ENCODE measurements at places on chromosomes 5 and 9.

GRCh38 chr9:70400107-70400892 is 14.2 kb downstream of the KLF9 start:
- DNase-seq, result no peak

DNA sequence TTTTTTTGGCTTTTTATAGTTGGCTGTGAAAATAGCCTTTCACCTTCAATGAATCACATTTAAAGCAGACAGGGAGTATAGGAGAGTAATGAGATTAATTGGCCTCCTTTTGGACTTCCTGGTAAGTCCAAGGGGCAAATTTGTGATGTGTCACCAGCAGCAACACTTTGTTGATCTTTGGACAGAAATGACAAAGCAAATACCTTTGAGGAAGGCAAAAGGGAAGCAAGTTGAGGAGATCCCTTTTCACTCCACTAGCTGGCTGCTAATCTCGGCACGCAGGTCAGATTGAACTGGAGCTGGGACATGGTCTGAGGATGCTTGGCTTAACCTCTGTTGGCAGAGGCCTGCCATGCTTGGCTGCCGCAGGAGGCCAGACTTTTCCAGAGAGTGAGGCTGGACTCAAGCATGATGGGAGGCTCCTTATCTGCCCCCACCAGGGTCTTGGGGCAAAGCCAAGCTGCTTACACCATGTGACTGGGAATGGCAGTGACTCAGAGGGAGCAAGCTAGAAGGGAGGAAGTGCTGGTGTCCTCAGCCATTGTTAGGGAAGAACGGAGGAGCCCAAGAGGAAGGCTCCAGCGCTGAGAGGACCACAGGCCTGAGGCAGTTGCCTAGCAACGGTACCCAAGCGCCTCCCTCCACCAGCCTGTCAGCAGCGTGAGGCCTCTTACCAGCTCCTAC is 174.5 kb upstream of the MAP1B start:
- peak; percentile 83 for DNase-seq

DNA sequence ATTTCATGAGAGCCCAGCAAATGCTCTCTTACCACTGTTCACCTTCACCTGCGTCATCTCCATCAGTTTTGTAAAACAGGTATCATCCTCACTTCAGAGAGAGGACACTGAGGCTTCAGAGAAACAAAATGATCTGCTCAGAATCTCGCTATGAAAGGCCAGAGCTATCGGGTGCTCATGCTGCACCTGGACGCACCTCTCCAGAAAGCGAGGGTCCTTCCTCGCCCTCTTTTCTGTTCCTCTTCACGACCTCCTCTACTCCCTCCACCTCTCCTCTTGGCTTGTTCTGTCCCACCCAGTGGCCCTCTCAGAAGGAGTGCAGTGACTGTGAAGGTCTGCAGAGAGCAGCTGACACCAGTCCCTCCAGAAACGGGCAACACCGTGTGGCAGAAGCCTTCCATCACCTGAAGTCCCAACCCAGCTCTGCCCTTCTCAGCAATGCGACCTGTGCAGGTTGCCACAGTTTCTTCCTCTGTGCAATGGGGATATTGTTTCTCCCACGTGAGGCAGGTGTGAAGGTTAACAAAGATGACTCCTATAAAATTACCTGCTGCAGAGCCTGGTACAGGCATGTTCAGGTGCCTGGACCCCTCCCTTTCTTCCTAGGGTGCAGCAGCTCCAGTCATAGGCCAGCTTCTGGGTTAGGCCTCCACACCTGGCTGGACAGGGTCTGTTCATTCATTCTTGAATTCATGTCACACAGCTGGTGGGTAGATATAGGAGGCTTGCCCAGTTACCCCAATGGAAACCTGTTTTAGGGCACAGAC is 45.3 kb upstream of the ANGPTL2 start:
- DNase-seq, result no peak

GRCh38 chr5:100643473-100643872 is 108.3 kb downstream of the FAM174A start:
- DNase-seq, result no peak

DNA sequence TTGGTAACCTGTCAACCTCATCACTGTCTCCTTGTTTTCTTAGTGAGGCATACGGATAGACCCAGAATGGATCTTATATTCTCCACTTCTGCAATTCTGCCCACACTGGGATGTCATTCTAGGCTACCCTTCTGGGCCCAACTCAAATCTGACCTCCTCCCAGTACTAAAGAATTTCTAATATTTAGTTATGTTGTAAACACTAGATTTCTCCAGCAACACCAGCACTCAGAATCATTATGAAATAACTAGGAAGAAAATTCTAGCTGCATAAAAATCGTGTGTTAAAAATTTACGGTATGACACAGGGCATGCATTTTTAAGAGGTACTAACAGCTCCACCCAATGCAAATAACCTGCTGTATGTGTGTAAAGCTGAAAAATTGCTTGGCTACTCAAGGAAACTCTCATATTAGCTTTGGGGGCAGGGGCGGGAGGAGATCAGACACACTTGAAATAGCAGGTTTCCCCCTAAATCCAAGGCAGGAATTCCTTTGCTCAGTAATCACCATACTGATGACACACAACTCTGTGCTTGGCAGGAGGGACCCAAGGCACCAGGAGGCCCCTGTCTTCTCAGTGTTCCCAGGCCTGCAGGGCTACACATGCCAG is 27.3 kb downstream of the MACROH2A1 start:
- peak; percentile 73 for DNase-seq

DNA sequence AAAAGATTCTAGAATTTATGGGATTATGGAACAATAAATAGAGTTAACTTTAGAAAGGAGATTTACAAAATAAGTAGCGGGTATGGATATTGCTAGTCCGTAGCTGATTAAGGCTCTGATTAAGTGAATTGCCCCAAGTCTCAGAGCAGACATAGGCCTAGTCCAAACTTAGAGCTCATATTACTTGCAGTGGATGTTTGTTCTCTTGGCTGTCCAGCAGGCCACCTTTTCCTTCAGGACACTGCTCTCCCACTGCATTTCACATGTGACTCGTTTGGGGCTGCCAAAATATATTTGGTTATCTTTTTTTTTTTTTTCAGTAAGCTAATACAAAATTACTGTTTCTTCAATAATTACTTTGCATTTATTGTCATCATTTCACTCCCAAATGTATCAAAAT is 76.6 kb downstream of the ARRDC3 start:
- DNase-seq, result no peak

DNA sequence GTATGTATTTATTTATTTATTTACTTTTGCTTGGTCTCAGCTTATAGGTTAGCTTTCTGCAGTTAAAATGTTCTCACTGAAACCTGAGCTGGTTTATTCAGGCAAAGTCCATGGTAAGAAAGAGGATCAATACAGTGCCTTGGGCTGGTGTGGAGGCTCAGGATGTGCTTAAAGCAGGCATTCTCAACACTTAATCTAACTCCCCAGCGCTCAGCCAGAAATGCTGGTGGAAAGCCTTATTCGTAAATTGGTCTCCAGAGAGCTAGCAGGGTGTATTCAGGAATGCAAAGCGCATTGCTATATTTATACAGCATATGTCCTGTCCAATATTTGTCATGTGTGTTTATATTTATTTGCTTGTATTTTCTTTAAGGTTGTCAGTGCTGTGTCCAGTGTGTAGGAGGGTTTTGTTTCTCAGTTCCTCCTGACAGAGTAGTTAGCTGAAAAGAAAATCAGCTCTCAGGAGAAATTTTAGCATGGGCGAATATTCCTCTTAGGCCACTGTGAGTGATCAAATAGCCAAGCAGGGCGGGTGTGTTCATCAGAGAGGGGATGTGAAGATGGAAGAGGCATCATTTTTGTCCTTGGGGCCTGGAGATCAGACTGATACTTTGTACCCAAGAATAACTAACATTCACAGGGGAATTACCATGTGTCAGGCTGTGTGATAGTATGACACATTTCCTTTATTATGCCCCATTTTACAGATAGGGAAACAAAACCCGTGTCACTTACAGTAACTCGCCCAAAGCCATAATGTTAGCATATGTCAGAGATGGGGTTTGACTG is 65.8 kb downstream of the DOCK2 start:
- DNase-seq, result peak; percentile 59

GRCh38 chr5:173721601-173722232 is 105.3 kb upstream of the BOD1 start:
- no peak for DNase-seq

GRCh38 chr5:159324102-159324755 is 6.1 kb downstream of the IL12B start:
- DNase-seq, result peak; percentile 79

GRCh38 chr9:23258569-23258968 is 567.5 kb downstream of the ELAVL2 start:
- DNase-seq, result no peak

DNA sequence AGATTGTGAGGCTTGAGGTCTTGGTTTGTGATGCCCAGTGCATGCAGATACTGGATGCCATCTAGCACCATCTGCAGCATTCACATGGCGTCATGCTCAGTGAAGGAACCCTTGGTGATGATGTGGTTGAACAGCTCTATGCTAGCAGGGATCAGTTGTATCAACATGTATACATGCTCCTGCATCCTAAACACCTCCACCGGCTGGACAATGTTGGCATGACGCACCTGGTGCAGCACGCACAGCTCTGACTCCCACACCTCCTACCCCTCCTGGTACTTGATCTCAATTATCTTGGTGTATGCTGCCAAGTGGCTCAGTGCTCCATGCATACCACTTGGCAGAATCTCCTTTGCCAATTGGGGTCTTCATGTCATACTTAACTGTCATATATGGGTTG is 49.1 kb downstream of the MTREX start:
- no peak for DNase-seq

DNA sequence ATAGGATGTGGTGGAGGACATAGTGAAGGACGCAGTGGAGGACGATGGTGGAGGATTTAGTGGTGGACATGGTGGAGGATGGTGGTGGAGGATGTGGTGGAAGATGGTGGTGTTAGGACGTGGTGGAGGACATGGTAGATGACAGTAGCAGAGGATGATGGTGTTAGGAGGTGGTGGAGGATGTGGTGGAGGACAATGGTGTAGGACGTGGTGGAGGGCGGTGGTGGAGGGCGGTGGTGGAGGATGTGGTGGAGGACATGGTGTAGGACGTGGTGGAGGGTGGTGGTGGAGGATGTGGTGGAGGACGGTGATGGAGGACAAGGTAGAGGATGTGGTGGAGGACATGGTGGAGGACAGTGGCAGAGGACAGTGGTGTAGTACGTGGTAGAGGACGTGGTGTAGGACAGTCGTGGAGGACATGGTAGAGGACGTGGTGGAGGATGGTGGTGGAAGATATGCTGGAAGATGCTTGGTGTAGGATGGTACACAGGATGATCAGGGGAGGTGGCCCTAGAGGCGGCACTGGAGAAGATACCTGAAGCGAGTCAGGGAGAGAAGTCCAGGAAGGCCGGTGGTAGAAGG is 68.7 kb downstream of the S1PR3 start:
- no peak for DNase-seq

- DNase-seq, result peak; percentile 68
These were observed 197.6 kb upstream of the RASA1 start for GRCh38 chr5:87069974-87070608.

GRCh38 chr5:43140286-43140685 is 19.6 kb downstream of the ZNF131 start:
- peak; percentile 28 for DNase-seq

DNA sequence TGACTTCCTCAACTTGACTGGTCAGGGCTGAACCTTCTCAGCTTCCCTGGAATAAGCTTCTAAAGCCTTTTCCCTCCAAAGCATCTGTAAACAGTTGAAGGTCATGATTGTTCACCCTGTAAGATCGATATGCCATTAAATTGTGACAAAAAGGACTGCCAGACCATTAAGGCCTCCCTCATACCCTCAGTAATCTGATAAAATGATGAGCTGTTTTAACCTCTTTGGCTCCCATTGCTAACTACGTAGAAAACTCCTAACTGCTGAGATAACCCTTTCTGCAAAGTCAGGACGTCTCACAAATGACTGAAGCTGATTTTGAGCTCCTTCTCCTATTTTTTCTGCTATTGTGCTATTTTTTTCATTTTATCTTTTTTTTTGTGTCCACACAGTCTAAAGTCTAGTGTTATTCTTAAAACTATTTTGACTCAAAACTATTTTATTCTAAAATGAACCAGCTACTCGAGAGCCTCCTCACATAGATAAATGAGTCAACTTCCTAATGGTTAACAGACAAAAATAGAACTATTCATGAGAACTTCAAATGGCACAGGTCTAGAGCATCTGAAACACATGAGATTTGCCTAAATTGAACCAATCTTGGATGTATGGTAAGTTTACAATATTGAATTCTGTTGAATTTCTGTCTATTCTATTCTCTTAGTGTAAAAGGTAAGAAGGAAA is 395.6 kb upstream of the TLE4 start:
- DNase-seq, result no peak

Measured in fibroblast of skin of scalp (primary cell).